ENCODE measurements at places on chromosomes 13 and 19.
A peak's percentile ranks its signal among the peaks of the same experiment; 100 is the strongest.

- H3K36me3 ChIP-seq = no peaks in the 10 kb centered on the region
- DNase-seq = no peak
- H3K4me1 ChIP-seq = no peaks in the 10 kb centered on the region
- H3K27ac ChIP-seq = no peak overlapping the region
- H3K4me3 ChIP-seq = no peak overlapping the region
- no peaks in the 10 kb centered on the region for H3K27me3 ChIP-seq
Measured at GRCh38 chr19:6376512-6377190, 918 bp upstream of the PSPN start.

DNA sequence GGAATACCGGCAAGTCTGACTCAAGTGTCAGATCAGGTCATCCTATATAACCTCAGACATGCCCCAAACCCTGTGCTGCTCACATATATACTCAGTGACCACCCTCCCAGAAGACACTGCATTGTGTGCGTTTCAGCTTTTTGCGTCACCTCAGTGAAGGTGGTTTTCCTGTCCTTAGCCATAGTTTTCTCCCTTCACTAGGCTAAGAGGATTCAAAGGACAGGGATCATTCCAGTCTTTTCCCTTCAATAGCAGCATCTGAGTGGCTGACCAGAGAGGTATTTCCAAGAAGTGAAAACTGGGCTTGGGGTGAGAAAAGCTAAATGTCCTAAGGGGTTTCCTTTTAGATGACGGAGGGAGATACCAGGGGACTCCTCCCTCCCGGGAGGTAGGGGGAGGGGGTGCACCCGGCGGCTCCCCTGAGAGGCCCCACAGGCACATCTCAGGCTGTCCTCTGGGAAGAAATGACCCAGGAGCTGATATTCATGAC lies 12.7 kb upstream of the OR10H1 start:
- peak; percentile 91 for DNase-seq
- peaks cover 31% of the 10 kb centered on the region for H3K36me3 ChIP-seq
- H3K27me3 ChIP-seq = no peaks in the 10 kb centered on the region
- peak overlapping the region; percentile 64 for H3K4me3 ChIP-seq
- H3K27ac ChIP-seq = peak overlapping the region; percentile 99

DNA sequence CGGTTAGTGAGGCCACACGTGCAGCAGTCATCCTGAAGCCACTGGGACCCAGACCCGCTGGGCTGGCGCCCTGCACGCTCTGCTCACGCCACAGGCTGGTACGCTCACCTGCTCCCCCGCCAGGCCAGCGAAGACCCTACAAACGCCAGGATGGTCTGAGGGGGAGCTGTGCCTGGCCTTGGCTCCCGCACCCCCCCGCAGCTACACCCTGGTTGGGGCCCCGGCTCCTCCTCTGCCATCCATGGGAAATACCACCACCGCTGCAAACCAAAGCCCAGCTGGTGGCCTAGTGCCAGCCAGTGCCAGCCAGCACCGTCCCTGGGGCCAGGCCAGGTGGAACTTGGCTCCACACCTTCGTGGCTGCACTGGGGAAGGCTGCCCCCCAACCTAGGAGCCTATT lies 23.3 kb upstream of the CACTIN start:
- no peak overlapping the region for H3K4me3 ChIP-seq
- no peaks in the 10 kb centered on the region for H3K27me3 ChIP-seq
- H3K27ac ChIP-seq = no peak overlapping the region

- H3K36me3 ChIP-seq = no peaks in the 10 kb centered on the region
- H3K27ac ChIP-seq = no peak overlapping the region
- H3K27me3 ChIP-seq = no peaks in the 10 kb centered on the region
- no peak for DNase-seq
- no peaks in the 10 kb centered on the region for H3K4me1 ChIP-seq
- no peak overlapping the region for H3K4me3 ChIP-seq
Measured at GRCh38 chr19:33413868-33414666, 40.6 kb downstream of the CEBPG start.

DNA sequence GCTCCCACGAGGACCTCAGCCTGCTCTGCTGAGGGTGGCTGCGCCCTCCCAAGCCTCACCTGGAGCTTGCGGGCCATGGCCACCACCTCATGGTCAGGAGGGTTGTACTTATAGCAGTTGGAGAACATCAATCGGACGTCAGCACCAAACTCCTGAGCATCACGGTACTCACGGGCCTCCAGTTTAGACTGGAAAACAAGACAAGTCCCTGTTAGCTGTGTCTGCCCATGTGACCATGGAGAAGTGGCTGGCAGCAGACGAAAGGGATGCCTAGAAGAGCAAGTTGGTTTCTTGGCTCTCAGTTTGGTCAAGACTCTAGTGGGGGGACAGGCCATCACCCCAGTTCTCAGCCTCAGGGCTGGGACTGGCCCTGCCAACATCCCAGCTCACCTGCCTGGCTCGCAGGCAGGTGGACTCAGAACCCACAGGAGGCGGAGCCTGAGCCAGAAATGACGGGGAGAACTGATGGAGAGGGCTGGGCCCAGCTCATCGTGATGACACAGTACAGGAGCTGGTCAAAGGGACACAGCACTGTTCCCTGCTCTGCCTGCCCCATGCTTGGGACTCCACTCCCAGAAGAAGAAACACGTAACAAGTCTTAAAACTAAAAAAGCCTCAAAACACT lies 31.2 kb upstream of the EPHX3 start:
- DNase-seq = no peak
- H3K27me3 ChIP-seq = no peaks in the 10 kb centered on the region
- no peak overlapping the region for H3K4me3 ChIP-seq

DNA sequence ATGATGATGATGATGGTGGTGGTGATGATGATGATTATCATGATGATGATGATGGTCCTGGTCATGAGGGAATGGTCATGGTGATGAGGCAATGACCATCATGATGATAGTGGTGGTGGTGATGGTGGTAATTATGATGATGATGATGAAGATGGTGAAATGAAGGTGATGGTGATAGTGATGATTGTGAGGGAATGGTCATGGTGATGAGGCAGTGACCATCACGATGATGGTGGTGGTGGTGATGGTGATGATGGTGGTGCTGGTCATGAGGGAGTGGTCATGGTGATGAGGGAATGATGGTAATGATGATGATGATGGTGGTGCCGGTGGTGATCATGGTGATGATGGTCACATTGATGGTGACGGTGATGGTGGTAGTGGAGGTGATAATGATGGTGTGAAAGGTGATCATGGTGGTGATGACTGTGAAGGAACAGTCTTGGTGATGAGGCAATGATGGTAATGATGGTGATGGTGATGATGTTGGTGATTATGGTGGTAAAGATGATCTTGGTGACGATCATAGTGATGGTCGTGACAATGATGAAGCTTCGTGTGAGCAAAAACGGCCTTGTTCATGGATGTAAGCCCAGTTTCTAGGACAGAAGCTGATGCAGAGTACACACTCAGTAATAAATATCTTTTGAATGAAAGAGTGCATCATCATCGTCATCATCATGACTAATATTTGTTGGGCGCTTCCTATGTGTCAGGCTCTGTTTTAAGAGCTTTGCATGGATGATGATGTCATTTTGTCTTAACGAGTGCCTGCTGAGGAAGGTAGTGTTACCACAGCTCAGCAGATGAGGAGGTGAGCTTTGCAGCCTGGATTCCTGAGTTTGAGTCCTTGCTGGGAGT lies 17.3 kb downstream of the SBK2 start:
- no peaks in the 10 kb centered on the region for H3K36me3 ChIP-seq
- H3K27ac ChIP-seq = no peak overlapping the region
- H3K4me3 ChIP-seq = no peak overlapping the region
